ENCODE measurements at places on chromosomes 11 and 22.

GRCh38 chr11:73648571-73649046 lies 2.2 kb downstream of the PLEKHB1 start:
- no peak for DNase-seq

- DNase-seq, result no peak
These were observed 3.1 kb upstream of the TMEM109 start for GRCh38 chr11:60910711-60911380.

DNA sequence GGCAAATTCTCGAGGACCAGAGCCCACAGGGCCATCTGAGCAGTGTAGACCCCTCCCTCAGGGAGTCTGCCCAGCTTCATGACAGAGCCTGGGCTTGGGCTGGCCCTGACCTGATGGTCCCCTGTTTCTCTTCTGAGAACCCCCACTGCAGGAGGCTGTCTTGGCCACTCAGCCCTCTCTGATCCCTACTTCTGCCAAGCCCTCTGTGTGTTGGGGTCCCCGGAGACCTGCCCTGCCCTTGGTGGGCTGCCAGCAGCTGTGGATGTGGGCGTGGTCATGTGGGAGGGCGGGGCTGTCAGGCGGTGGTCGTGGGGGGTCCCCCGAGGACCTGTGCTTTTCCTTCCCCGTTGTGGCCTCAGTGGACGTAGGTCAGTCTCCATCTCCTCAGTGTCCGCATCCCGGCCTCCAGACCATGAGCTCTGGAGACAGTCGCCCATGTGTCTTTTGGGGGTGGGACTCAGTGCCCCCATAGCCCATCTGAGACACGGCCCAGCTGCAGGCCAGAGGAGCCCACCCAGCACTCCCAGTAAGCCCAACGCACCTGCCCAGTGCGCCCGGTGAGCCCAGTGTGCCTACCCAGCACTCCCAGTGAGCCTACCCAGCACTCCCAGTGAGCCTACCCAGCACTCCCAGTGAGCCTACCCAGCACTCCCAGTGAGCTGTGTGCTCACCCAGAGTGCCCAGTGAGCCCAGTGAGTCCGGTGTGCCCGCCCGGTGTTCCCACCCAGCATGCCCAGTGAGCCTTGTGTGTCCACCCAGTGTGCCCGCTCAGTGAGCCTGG lies 409.2 kb downstream of the TBC1D22A start:
- DNase-seq, result no peak

GRCh38 chr22:42022162-42022847 lies 23.7 kb downstream of the WBP2NL start:
- DNase-seq, result no peak

DNA sequence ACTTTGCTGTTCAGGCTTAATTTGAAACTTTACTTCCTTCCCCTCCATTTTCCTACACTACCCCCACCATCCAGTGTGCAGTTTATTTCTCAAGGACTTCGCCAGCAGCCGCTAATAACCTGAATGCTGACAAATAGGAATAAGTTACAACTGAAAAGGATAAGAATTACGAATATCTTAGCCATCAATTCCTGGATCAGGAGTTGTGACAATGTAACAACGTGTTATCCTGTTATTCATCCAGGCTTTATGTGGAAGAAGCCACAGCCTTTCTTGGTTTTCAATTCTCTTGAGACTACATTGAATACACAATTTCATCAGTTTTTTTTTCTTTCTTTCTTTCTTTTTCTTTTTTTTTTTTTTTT lies 5.9 kb downstream of the HBG1 start:
- no peak for DNase-seq

DNA sequence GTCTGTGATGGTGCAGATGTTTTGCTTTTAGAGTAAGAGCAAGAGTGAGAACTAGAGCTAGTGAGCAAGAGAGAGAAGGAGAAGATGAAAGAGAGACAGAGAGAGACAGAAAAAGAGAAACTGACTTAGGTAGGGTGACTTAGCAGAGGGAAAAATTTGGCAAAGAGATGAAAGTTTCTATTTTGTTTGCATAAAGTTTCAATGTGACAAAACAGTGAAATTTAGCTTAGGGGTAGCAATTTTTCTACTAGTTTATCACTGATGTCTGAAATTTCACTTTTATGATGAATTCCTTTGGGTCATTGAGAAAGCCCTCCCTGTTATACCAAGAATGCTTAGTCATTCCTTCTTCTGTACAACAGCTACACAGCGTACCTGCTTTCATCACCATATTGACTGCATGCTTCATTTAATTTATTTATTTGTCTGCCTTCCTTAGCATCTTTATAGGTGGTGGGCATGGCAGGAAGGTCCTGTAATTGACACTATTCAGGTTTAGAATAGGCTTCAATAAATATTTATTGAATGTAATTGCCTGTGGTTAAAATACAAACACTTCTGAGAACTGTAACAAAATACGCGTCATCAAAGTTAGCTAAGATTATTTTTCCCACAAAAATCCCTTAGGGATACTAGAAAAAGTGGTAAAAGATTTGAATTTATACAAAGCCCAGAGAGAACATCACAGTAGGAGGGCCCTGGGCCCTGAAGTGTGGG lies 19.9 kb upstream of the CTSC start:
- peak; percentile 48 for DNase-seq

DNA sequence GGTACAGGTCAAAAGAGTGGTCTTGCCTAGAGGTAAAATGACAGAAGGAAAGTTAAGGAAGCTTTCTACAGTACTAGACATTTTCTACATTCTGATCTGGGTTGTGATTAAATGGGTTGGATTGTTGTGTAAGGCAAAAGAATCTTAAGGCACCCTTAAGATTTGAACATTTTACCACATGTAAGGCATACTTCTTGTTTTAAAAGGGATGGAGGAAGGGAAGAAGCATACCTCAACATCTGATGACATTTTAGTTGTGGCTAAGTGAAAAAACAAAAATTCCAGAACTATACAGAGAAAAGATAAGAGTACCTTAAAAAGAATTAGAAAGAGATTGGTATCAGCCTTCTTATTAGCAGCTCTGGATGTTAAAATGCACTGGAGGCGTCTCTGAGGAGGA lies 356.0 kb upstream of the CADM1 start:
- DNase-seq, result no peak

GRCh38 chr22:49829044-49829853 lies 1.6 kb upstream of the BRD1 start:
- DNase-seq, result no peak

DNA sequence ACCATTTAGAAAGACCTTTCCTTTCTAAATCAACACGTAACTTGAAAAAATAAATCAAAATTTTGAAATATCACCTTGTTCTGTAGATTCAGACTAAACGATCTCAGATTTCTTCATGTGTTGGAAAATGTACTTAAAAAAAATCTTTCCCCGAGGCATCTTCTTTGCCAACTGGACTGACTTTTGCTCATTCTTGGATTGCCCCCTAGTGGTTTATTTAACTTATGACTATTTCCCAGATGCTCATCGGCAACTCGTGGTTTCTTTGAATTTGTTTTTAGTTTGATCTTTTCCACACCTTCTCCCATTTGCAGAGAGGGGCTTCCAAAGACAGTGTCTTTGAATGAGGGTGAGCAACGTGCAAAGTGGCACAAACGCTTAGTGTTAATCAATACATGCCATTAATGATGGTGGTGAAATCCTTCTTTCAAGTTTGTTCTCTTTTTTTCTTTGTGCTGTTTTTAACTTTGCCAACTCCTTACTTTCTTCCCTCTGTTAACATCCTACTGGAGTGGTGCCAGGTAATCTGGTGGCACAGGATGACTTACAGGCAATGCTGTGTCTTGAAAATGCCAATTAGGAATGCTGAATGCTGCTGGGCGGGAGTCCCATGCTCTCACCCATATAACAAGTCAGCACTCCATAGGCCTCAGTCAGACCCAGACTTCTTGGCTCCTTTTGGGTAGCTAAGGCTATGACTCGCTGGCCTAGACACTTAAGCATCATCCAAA lies 18.3 kb downstream of the PRSS23 start:
- DNase-seq, result peak; percentile 77

DNA sequence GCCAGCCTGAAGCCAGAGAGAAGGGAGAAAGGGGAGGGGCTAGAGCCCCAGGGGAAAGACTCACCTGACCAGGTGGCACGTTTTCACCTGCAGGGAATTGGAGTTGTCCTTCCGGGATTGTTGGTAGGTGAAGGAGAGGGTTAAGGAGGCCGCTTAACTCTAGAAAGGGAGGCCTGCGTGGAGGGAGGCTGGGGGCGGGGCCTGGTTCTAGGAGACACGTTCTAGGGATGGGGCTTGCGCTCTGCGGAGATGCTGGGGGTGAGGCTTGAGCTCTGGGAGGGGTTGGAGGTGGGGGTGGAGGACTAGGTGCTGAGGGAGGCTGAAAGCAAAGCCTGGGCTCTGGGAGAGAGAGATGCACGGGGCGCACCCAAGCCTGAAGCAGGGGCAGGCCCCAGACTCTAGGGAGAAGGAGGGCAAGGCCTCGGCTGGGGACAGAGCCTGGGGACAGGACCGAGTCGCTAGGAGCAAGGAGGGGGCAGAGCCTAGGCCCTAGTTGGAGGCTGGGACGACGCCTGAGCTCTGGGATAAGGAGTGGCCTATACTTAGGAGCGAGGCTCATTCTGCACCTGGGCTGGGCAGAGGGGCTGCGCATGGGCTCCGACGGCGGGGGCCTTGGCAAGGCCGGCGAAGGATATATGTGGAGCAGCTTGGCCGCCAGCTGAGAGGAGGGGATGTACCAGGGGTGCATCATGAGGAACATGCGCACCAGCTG lies 2.4 kb downstream of the RASGRP2 start:
- no peak for DNase-seq

GRCh38 chr11:33329705-33330329 lies 72.6 kb downstream of the HIPK3 start:
- peak; percentile 60 for DNase-seq

DNA sequence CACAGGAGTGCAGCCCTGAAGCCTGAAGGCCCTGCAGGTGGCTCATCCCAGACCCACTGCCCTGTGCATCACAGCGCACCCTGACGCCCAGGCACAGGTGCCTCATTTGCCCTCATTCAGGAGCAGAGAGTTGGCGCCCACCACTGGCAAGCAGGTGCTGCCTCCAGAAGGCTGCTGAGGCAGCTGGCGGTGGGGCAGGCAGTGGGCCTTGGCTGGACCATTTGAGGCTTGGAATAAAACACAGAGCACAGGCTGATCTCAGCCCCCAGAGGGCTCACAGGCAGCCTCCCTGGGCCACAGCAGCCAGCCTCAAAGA lies 1151.9 kb downstream of the BRD1 start:
- DNase-seq, result no peak
